Activated CD4-positive, alpha-beta T cell treated with anti-CD3 and anti-CD28 coated beads for 36 hours (primary cell): ENCODE measurements at places on chromosomes 2 and 18.

GRCh38 chr2:424306-425171, 136.6 kb upstream of the ALKAL2 start:
- no peak for DNase-seq

DNA sequence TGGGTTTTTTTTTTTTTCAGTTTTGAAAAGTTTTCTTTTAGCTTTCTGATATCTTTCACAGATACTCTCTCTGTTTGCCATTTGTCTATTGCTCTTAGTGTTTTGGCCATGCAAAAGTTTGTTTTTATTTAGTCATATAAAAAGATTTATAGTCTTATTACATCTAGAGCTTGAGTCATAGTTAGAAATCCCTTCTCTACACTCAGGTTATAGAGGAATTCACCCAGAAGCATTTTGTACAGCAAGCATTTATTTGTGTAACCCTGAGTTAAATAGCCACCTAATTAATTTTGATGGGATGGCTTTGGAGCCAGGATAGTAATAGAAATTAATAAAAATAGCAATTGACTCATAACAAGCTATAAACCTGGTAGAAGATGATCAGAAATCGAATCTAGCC, 35.6 kb downstream of the ACTR2 start:
- DNase-seq = no peak

GRCh38 chr2:150750720-150751119, 263.3 kb upstream of the RND3 start:
- DNase-seq = no peak

- no peak for DNase-seq
Observed at GRCh38 chr2:106096299-106097037, 97.6 kb downstream of the UXS1 start.

DNA sequence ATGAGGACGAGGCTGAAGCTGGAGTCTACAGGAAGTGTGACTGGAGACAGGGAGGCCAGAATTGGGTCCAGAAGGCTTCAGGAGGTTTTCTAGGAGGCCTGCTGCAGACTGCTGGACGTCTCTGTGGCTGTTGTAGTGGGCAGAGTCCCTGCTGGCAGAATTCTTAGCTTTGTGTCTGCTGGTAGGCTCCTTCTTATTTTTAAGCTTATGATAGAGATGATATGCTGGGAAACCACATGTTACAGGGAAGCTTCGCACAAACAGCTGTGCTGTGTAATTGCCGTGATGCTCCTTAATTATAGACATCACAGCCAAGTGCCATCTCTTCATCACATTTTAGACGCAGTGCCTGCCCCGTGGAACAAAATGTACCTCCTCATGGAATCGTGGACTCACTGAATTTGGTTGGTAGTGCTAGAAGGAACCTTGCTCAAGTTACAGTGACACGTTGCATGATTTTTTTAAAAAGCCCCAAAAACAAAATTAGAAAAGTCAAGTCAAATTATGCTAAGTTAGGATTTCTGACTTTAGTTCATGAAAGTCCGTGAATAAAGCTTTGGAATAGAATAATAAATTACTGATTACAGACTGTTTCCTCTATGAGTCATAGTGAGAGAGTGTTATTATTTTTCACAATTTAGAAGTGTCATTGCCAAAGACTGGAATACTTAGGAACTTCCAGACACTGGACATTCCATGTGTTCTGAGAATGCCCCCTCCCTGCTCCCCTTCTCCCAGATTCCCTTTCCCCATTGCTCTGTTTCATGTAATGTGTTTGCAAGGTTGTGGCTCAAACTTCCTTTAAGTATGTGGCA, 144.1 kb downstream of the FHOD3 start:
- no peak for DNase-seq

- DNase-seq = no peak
Observed at GRCh38 chr2:30641765-30642345, 165.4 kb downstream of the CAPN13 start.

DNA sequence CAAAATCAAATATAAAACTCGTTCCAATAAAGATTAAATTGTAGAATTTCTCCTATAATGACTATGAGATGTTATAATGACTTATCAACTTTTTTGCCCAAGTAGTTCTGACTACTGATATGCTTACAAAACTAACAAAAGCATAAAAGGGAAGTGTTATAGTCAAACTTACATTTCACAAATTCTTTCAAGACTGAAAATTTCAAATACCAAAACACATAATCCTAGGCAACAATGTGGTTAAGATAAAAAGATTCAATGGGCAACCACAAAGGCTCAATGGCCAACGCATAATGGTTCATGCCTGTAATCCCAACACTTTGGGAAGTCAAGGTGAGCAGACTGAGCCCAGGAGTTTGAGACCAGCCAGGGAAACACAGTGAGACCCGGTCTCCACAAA, 135.7 kb downstream of the USP34 start:
- DNase-seq = no peak

DNA sequence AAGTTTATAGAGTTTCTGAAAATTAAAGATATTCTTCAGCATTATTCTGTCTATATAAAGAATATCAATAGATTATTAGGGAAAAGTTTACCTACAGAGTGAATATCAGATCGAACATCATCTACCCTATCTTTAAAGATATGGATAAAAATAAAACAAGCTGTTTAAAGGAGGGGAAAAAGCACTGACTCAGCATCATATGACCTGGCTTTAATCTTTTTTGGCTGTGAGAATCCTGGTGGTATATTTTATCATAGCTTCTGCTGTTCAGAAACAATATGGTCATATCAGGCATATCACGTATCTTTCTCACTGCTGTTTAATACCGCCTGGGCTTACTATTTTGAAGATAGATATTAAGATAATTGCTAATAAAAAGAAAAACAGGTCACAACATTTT, 80.2 kb downstream of the NEB start:
- no peak for DNase-seq

GRCh38 chr2:99780276-99780675, 290.5 kb upstream of the REV1 start:
- DNase-seq = no peak

- DNase-seq = no peak
Observed at GRCh38 chr2:241545523-241546473, 12.7 kb upstream of the BOK start.

- DNase-seq = no peak
Observed at GRCh38 chr2:46131-46470, 204 bp downstream of the FAM110C start.

GRCh38 chr2:165448406-165448805, 21.1 kb upstream of the CSRNP3 start:
- no peak for DNase-seq

DNA sequence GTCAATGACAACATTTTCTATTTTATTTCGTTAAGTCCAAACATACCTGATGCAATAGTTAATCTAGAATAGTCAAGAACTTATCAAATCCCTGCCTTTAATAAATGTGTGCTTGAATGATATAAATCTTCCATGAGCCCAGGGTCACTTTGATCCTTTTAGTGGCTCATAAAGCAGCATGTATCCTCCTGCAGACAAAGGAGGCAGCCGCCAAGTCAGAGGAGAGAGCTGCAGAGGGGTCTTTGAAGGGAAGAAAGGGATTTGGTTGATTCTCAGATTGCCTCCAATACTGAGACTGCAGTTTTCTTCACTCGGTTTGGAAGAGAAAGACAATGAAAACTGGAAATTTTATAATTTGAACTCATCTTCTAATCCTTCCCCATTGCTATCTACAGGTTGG, 378.4 kb upstream of the PIK3C3 start:
- no peak for DNase-seq

DNA sequence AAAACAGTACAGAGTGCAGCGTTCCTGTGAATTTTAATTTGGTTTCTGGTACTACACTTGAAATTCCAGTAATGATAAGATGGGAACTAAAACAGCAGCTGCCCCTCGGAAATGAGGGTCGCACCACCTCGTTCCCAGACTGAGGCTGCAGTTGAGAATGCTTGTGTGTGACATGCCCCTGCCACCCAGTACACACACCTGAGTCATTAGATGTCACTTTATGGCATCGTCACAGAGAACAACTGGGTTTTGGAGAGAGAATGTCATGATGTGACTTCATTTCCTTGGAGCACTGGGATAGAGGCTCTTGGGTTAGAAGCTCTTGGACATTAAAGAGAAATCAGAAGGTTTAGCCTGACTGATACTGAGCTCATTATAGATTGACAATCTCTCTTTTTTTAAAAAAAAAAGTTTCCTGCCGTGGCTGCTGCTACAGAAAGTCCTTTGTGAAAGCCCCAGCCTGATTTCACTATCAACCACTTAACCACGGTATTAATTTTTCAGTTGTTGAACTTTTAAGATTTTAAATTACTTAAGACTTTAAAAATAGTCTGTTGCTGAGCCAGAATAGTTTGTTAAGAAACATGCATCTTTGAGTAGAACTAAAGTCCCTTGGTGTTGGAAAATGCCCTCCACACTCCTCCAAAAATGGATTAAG, 24.5 kb downstream of the BCL2L11 start:
- no peak for DNase-seq

GRCh38 chr18:13502585-13502984, 223.8 kb downstream of the FAM210A start:
- no peak for DNase-seq

DNA sequence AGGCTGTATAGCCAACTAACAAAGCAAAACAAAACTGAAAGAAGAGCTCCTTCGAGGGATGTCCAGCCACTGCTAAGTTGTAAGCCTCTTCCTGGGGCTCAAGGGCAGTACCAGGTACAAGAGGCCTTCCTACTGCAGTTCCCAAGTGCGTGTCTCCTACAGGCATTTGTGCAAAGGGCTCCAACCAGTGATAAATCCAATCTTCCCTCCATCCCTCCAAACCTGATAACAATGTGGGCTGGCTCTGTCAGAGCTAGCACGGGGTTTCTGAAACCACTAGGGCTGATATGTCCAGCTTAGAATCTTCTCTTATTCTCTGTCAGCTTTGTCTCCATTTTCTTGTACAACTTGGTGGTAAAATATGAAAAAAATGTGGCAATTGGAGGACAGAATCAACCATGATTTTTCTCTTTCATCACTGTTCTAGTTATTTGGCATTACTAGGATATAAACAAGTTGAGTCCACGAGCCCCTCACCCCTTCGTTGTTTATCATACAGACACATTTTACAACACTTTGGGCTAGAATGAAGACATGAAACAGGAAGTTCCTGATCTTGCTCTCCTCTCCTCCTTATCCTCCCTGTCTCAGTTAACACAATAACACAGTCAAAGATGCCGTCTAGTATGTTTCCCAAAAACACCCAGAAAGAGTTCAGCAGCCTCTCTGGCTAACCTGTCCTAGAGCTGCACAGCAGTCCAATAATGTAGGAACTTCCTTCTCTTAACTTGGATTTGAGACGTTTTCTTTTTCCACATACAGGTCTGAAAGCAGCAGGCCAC, 35.4 kb upstream of the WIPF1 start:
- DNase-seq = peak; percentile 32

GRCh38 chr2:233938676-233939370, 21.6 kb downstream of the TRPM8 start:
- peak; percentile 28 for DNase-seq

GRCh38 chr2:45627911-45628310, 16.8 kb upstream of the SRBD1 start:
- DNase-seq = no peak

DNA sequence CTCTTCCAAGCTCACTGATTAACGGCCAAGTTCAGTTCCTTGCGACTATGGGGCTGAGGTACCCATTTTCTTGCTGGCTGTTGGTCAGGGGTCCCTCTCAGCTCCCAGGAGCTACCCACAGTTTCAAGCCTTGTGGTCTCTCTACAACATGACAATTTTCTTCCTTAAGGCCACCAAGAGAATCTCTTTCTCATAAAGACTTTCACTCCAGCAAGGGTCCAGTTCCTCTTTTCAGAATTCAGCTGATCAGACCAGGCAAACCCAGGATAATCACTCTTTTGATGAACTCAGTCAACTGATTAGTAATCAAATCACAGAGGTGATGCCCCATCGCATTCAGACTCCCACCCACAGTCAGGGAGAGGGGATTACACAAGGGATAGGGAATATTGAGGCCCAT, 129.7 kb downstream of the IRS1 start:
- no peak for DNase-seq

- DNase-seq = no peak
Observed at GRCh38 chr2:167787021-167787420, 460.4 kb downstream of the STK39 start.

GRCh38 chr2:214579035-214579434, 168.2 kb downstream of the VWC2L start:
- no peak for DNase-seq

- DNase-seq = no peak
Observed at GRCh38 chr2:104476563-104476988, 377.3 kb upstream of the POU3F3 start.

DNA sequence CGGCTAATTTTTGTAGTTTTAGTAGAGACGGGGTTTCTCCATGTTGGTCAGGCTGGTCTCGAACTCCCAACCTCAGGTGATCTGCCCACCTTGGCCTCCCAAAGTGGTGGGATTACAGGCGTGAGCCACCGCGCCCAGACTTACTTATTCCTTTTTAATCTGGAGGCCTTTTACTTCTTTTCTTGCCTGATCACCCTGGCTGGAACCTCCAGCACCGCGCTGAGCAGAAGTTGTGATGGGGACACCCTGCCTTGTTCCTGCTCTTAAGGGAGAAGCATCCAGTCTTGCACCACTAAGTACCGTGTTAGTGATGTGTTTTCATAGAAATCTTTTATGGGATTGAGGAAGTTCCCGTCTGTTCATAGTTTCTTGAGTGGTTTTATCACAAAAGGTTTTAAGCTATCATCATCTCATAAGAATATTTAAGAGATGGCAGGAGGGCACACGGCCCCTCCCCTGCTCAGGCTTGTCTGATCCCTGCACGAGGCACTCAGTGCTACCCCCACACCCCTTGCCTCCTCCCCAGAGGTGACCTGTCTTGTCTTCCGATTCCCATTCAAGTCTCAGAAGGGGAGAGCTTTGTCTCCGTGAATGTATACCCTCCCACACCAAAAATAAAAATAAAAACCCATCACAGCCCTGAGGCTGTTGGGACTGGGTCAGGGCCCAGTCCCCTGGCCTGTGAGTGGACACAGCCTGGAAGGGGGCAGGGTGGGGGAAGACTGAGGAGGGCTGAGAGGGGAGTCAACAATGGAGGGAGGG, 65.3 kb upstream of the SMAD7 start:
- DNase-seq = no peak

DNA sequence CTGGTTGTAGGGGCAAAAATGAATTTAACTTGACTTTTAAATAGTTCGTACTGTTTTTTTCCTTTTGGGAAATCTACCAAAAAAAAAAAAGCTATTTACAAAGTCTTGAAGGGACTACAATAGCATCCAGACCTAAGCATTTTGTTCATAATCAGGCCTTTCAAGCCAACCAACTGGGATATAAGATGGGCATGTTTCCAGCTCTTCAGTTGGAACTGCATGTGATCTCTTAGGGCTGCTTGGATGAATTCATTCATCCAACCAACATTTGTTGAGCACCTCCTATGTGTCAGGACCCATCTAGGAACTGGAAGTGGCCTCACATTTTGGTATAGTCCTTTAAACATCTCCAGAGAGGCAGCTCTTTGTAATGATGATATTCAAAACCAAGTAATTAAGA, 98.6 kb downstream of the AAK1 start:
- no peak for DNase-seq
